ENCODE measurements at places on chromosomes 6 and 20. TPM values are rescaled to one million over a fixed set of nuclear protein-coding genes. Genes with fewer than 3 reads are reported as not detected.

The WFDC2 gene
- not detected for total RNA-seq

The TREM2 gene
- not detected for total RNA-seq

The FRS3 gene
- 2.0 TPM for total RNA-seq

The MYO6 gene
- total RNA-seq, result 7.9 TPM

The ULBP2 gene
- 3.8 TPM for total RNA-seq

The AK9 gene
- total RNA-seq, result 1.5 TPM

The PRSS16 gene
- total RNA-seq, result 4.7 TPM

The KATNA1 gene
- 10.6 TPM for total RNA-seq

The MED20 gene
- 14.8 TPM for total RNA-seq

The HEBP2 gene
- total RNA-seq, result 35.4 TPM

The SLC22A1 gene
- total RNA-seq, result 2.8 TPM

The C6orf141 gene
- total RNA-seq, result 25.8 TPM

The ZNF76 gene
- 8.7 TPM for total RNA-seq

The C6orf47 gene
- total RNA-seq, result 13.0 TPM

The PRND gene
- total RNA-seq, result not detected

The BTNL2 gene
- not detected for total RNA-seq

The TSPO2 gene
- total RNA-seq, result 0.10 TPM

The EEF1A2 gene
- total RNA-seq, result 141 TPM

The CCN2 gene
- 27.8 TPM for total RNA-seq

The ANKRD6 gene
- total RNA-seq, result 2.1 TPM

The MCCD1 gene
- not detected for total RNA-seq

The GPX5 gene
- not detected for total RNA-seq

The FAM162B gene
- not detected for total RNA-seq

The BPIFB6 gene
- not detected for total RNA-seq

The PSMB1 gene
- 232 TPM for total RNA-seq

The CST7 gene
- total RNA-seq, result not detected

The POU5F1 gene
- total RNA-seq, result 3.2 TPM

The TMC2 gene
- not detected for total RNA-seq

The CRISP3 gene
- total RNA-seq, result not detected

The IPCEF1 gene
- 0.02 TPM for total RNA-seq

The LKAAEAR1 gene
- total RNA-seq, result 1.5 TPM

All from A549 treated with CpdA at 1 μM for 4 hours (cell line).